ENCODE measurements at places on chromosomes 2 and 18.
A peak's percentile ranks its signal among the peaks of the same experiment; 100 is the strongest.

DNA sequence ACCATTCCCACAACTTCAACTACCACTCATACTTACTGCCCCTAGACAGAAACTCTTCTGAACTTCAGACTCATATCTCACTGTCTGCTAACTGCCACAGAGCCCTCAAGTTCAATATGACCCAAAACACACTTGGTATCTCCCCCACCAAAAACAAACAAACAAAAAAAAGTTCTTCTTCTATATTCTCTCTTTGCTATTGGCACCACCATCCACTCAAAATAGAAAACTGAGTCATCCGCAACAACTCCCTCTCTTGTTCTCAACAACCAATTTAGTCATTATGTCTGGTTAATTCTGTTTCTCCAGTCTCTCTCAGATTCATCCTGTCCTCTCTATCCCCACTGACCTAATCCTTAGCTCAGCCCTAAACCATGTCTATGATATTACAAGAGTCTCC, 7.2 kb upstream of the DCTN1 start:
- DNase-seq: peak; percentile 46

DNA sequence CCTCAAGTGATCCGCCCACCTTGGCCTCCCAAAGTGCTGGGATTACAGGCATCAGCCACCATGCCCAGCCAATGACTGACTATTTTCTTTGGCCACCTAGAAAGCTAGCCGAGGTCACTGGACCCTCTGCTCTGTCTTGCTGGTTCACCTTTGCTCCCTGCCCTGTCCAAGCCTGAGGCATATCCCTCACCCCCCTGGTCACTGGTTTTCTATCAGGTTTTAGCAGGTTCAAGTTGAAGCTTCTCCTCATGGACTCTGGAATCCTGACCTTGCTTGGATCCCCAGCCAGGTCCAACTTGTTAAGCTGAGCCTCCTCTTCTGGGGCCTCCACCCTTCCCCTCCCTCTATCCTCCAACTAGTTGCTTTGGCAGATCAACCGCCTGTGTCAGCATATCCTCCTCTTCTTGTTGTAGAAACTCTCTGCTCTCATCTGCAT, 33.4 kb downstream of the PAX8 start:
- no peak for DNase-seq

DNA sequence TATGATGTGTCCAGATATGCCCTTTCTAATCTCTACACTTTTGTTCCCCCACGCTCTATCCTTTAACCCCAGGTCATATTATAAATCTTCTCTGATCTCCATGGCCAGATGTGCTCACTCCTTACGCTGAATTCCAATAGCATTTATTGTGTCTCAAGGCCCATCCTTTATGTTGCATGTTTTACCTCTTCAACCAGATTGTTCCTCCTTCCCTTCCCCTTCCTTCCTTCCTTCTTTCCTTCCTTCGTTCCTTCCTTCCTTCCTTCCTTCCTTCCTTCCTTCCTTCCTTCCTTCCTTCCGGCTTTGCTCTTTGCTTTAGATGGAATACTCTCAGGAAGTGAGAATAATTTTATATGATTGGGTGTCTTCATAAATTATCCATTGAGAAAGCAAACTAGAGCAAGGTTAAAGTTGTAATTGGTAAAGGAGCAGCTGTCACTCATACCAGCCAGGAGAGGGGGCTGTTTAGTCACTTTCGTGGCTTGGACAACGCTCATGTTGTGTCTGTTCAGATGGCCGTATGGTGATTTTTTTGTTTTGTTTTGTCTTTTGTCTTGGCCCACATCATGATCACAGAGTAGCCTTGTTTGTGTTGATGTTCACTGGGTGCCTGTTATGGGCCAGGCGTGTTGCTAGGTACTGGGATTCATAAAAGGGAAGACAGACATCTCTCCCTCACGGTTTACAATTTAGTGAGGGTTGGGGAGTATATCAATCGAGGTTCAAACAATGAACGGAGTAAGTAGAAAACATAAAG, 68.0 kb downstream of the DAW1 start:
- DNase-seq: peak; percentile 28

DNA sequence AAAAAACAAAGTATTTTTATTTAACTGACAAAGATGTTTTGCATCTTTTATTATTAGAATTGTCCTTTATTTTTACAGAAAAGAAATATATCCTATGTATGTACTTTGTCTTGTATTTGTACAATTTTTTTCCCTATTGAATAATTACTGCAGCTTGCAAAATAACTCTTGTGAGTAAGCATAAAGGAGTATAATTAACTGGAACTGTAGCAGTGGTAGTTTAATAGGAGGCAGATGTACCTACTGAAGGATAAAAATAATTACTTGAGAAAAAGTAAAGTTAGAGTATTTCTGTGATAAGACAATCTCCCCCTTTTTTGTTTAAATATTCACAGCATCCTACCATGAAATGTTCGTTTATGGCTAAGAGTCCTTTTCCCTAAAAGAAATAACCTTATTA, 34.7 kb downstream of the EHBP1 start:
- no peak for DNase-seq

DNA sequence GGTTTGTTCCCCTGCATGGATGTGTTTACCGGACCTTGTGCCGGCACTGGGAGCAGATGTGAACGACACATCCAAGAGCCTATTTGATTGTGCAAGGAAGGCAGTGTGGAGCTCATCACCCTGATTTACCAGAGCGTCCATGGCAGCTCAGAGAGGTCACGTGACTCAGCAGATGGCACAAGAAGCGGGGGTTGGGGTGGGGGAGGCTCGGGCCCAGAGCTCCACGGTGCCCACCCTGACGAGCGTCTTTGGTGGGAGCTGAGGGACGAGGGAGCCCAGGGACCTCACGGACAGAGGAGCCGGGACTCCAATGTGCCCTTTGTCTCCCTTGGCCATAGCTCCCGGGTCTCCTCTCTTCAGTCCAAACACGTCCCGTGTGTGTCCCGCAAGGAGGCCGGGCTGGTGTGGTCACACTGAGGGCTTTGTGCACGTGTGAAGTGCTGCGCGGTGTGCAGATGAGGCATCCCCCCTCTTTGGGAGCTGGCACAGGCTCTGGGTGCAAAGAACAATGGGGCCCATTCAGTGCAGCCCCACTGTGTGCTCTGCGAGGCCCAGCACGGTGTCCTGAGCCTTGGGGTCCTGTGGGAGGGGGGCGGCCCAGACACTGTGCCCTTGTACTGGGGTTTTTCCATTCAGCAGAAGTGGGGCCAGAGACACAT, 15.5 kb downstream of the KCNIP3 start:
- no peak for DNase-seq

DNA sequence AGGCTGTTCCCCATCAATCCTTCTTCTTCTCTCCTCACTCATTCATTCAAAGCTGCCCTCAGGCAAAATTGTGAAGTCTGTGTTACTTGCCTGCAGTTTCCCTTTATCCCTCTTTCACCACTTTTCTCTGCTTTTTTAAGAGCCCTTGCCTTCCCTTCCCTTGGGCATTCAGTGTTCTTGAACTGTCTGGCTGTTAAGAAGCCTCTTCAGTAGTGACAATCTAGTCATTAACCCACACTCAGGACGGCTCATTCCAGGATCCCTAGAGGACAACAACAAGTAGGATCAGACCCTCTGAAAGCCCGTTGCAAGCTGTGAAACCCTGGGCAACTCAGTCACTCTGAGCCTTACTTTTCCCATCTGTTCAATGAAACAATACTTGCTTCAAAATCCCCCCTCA, 615.7 kb downstream of the EPHA4 start:
- no peak for DNase-seq

GRCh38 chr2:42556315-42556890, 12.0 kb upstream of the MTA3 start:
- DNase-seq: no peak

DNA sequence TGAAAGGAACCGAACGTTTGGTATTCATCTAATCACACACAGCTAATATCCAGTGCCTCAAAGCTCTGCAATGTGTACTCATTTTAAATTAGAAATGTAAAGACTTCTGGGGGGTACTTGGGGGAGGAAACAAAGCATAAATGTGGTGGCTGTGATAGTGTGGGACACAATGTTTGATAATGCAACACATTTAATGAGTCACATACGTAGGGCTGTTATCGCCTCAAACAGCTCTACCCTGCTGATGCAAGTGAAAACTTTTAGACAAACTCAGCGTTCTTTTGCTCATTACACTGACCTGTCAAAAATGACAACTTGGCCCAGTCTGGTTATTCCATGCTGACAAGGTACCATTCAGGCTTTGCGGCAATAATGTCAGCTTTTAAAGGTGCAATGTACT, 1227.1 kb upstream of the CELF4 start:
- DNase-seq: no peak

DNA sequence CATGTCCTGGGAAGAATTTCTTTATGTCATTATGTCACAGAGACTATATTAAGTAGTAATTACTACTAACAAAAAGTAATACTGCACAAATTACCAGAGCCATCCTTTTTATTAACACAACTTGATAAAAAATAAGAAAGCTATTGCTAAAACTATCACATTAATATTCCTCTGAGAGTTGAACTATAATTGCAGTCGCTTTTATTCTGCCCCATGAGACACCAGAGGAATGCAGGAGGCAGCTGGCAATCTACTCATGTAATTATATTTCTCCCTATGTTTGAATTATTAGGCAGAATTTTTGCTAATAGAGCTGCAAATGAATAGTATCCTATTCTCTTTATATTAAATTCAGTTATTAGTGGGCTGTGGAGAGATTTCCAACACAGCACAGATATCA, 220.7 kb downstream of the LRRTM4 start:
- no peak for DNase-seq

DNA sequence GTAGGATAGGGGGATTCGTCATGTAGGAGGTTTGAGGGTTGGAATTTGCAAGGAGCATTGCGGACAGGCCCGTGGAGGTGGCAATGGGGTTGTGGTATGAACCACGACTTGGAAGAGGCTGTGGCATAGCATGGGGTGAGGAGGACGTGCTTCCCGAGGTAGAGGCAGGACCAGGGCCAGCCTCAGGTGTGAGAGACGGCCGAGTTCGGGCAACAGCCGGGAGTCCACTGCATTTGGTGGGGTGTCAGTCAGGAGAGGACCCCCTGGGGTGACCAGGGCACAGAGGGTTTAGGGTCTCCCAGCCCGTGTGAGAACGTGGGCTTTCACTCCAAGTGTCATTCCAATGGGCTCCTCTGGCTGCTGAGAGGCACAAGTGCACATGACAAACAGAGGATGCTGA, 339.0 kb downstream of the EIPR1 start:
- no peak for DNase-seq

- no peak for DNase-seq
Measured at GRCh38 chr2:191295088-191295487, 49.9 kb downstream of the MYO1B start.

- peak; percentile 78 for DNase-seq
Measured at GRCh38 chr2:197307933-197308521, 2.6 kb downstream of the ANKRD44 start.

DNA sequence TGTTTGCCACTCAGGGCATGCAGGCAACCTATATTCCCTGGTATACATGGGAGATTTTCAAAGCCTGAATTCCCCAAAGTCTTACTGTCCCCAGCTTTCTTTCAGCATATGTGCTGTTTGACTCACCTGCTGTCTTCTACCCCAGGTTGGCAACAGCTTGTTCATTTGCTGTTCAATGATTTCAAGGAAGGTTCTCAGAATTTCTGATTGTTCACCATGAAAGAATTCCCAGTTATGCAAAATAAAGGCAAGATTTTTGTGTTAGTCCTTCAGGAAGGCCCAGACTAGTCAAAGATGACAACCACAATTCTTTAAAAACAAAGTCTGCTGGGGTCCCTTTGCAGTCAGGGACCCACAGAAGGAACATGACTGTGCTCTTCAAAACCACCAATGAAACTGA, 1057.8 kb upstream of the CDH2 start:
- no peak for DNase-seq

DNA sequence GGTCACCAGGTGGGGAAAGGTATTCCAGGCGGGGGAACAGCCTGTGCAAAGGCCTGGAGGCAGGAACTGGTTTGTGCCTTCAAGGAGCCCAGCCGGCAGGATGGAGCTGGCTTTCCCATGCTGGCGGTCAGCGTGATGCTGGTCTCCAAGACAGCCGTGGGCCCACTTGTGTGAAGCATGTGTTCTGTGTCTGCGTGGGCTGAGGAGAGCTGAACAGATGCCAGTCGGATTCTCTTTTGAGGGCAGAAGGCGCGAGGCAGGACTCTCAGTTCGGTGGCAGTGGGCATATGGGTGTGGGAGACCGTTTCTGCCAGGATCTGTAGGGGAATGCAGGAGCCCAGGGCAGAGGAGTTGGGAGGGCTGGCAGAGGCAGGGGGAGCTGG, 191.6 kb downstream of the TWIST2 start:
- DNase-seq: no peak

GRCh38 chr2:54818226-54818625, 94.8 kb downstream of the EML6 start:
- no peak for DNase-seq

GRCh38 chr2:110848519-110849030, 116.2 kb downstream of the ACOXL start:
- DNase-seq: no peak

DNA sequence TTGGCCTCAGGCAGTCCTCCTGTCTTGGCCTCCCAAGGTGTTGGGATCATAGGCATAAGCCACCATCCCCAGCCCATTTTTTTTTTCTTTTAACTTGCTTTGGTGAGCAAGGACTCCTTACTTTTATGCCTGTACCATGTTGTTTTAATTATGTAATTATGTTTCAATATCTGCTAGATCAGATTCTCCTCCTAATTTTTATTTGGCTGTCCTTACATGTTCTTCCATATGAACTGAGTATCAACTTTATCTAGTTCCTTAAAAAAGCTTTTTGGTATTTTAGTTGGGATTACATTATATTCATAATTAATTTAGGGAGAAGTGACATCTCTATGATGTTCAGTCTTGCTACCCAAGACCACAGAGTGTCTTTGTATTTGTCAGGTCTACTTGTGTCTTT, 16.3 kb downstream of the GPN1 start:
- no peak for DNase-seq

- no peak for DNase-seq
Measured at GRCh38 chr2:137873536-137874244, 90.6 kb upstream of the HNMT start.

DNA sequence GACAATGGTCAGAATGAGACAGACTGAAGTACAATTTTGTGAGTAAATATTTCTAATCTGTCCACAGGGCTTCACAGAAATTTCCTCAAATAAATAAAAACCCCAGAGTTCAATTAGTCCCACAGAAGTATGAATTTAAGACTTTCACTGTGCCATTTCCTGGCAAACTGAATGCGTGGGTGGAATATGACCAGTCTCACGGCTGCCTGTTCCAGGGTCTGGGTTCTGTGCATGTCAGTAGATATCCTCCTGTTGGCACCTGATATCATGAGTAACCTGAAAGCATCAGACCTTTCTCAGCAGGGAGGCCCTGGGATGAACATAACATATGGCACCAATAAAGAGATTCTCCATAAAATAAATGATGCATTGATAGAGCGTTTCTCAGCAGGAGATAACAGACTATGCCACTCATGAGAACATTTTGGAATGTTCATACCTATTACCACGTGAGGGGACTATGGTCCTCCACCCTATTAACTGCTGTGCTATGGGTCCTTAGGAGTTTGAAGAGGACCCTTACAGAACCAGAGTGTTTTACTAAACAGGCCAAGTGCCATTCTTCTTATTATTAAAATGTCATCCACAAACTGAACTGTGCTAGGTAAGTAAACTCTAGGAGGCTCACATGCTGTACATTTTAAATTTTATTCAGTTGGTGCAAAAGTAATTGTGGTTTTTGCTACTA, 10.6 kb upstream of the MALL start:
- DNase-seq: no peak
